Nephron progenitor cell (in vitro differentiated cells): ENCODE measurements at places on chromosomes 11 and 22.

GRCh38 chr11:1388763-1389102, 1.0 kb upstream of the BRSK2 start:
- H3K36me3 ChIP-seq = no peaks in the 10 kb centered on the region
- no peaks in the 10 kb centered on the region for H3K4me1 ChIP-seq
- H3K4me3 ChIP-seq = peak overlapping the region; percentile 65
- H3K27ac ChIP-seq = no peak overlapping the region
- H3K27me3 ChIP-seq = peaks cover 74% of the 10 kb centered on the region
- peak; percentile 39 for DNase-seq

DNA sequence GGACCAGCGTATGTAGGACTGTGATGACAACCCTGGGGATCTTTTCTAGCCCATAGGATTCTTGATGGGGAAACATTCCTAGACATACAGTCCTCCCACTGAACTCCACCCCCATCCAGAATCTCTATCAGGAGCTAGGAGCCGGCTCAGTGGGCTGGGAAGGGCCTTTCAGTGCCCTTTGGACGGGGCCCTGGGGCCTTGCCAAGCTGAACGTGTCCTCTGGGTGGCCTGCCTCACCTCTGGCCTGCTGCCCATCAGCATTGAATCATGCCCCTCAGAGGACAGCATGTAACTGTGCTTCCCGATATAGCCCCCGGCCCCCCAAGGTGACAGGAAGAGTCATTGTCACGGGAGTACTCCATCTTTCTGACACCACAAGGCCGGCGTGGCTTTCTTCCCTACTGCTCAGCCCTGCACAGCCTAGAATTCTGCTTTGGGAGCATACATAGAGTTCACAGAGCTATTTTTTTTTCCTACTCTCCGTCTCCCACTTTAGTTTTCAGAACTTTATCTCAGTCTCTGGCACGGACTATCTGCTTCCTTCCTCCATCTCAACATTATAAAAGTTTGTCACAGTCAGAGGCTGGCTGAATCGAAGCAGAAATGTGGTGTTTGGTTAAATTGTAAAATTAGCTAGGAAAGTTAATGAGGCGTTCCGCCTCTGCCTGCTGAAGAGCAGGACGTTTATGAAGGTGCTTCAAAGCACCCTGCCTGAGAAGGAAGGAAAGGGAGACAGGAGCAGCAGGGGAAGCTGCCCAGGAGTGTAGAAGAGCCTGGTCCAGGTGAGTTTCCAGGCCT, 111.9 kb downstream of the ZBTB16 start:
- DNase-seq = peak; percentile 70
- H3K27me3 ChIP-seq = peaks cover 6% of the 10 kb centered on the region
- peaks cover 95% of the 10 kb centered on the region for H3K4me1 ChIP-seq
- no peaks in the 10 kb centered on the region for H3K36me3 ChIP-seq
- peak overlapping the region; percentile 80 for H3K27ac ChIP-seq

DNA sequence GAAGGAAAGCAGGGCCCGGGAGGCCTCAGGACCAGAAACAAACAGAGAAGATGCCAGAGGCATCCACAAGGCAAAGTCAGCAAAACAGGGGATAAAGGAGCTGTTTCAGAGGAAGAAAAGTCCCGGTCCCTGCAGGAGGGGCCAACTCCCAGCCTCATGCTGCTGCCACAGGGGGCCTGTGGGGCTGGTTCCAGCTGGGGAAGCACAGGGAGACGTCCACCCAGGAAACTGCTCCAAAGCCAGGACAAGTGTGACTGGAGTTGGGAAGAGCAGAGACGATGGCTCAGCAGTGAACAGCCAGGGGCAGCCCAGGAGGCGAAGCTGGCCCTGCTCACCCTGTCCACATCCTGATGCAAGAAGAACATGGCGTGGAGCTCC, 454.4 kb downstream of the BRD1 start:
- peaks cover 14% of the 10 kb centered on the region for H3K4me1 ChIP-seq
- no peaks in the 10 kb centered on the region for H3K27me3 ChIP-seq
- H3K27ac ChIP-seq = no peak overlapping the region

DNA sequence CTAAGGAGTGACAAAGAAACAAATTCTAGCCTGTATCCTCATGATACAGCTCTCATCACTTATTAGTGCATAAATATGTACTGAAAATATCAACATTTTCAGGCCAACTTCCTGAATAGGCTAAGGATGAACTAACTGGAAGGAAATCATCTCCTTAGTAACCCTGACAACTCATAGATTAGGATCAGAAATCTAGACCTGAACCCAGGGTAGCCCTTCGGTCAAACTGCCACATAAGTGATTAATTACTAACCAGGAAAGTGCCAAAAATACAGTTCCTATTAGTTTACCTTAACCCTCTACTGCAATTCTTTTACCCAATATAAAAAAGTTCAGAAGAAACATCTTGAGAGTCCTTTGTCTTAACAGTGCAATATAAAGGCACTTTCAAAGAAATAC, 40.0 kb downstream of the AMBRA1 start:
- peaks cover 31% of the 10 kb centered on the region for H3K4me1 ChIP-seq
- no peak for DNase-seq
- H3K4me3 ChIP-seq = no peak overlapping the region

DNA sequence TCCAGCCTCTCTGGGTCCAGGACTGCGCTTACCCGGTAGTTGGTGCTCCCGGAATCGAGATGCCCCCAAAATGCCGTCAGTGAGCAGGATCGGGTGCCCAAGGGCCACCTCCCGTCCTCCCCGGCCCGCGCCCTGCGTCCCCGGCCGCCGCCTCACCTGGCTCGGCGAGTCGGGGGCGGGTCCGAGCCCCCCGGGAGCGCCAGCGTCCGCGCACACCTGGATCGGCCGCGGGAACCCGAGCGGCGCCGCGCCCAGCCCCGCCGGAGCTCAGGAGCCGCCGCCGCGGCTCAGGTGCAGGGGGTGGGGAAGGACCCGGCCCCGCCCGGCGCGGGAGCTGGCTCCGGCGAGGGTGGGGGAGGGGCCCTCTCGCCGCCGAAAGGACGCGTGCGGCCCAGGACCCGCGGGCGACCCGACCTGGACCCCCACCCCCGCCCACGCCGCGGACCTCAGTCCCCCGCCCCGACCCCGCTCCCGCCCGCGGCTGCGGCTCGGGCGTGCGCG, at the start of gene SHANK2:
TSS of gene SHANK2 (minus strand) at position 309 of the 501 bp plus-strand sequence. CDS start 105,251 bp downstream, outside the sequence.
- H3K27me3 ChIP-seq = peaks cover 89% of the 10 kb centered on the region
- H3K4me3 ChIP-seq = peak within 1 kb of the TSS; percentile 77
- peaks cover 26% of the 10 kb centered on the region for H3K4me1 ChIP-seq
- H3K36me3 ChIP-seq = no peaks in the 10 kb centered on the region
- H3K27ac ChIP-seq = no peak within 1 kb of the TSS
- peak; percentile 44 for DNase-seq

DNA sequence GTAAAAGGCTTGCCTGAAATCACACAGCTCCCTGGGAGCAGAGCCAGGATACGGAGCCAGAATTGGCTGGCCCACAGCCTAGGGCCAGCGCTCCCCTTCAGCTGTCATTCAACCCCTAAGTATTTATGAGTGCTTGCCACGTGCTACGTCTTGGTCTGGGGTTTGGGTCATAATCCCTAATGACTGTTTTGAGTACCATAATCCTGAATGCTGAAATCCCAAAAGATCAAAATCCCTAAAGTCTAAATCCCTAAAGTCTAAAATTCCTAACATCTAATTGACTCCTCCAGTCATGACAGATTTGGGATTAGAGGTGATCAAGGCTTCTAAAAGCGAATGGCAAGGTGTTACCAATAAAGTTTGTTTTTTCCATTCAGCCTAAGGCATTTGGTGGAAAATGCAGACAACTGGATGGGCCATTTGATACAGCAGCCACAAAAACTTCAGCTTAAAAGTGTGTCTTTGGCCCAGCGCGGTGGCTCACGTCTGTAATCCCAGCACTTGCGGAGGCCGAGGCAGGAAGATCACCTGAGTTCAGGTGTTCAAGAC, 59.8 kb upstream of the PRR5 start:
- peaks cover 20% of the 10 kb centered on the region for H3K27me3 ChIP-seq
- no peak overlapping the region for H3K4me3 ChIP-seq
- no peaks in the 10 kb centered on the region for H3K36me3 ChIP-seq
- no peak for DNase-seq

DNA sequence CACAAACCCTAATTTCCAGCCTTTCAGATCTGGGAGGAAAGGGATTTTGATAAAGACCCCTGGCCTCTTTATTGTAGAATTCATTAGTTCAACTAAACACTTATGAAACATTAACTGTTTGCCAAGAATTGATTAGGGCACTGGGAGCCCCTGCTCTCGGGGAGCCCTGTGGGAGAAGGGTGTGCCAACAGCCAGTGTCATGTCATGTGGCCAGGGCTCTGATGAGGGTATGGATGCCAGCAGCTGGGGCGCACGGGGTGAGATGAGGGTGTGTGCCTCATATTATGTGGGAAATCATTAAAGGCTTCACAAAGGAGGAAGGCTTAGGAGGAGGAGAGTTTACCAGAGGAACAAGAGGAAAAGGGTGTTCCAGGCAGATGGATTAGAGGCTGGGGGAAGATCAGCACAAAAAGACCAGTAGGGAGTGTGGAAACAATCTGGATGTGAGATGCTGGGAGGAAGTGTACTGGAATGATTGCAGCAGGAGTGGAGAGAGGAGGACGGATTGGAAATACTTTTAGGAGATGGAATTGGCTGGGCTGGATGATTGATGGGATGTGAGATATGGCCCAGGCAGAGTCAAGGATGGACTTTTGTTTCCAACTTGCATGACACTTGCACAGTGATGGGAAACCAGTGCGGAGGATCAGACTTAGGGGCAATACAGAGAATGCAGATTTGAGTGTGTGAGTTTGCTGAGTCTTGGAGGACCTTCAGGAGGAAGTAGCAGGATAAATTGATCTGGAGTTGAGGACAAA, 137.8 kb downstream of the CSNK2A3 start:
- peaks cover 27% of the 10 kb centered on the region for H3K4me1 ChIP-seq
- no peaks in the 10 kb centered on the region for H3K36me3 ChIP-seq
- no peak overlapping the region for H3K4me3 ChIP-seq
- DNase-seq = no peak

DNA sequence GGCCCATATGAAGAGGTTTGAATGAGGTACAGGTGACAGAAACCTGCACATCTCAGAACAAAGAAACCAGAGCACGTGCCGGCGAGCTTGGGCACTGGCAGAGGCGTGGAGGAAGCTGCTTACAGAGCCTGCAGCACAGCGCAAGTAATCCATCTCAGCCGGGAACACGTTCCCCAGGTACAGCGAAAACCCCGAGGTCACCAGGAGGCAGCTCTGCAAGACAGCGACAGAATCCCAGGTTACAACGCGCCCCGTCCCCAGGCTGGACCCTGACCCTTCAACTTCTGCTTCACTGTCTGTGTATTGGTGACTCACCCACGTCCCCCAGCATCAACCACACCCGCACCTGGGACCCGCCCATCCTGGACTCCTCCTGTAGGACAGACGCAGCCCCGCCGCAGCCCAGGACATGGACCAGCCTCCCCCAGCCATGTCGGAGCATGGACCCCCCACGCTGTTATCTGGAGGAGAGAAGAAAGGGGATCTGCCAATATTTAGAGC, 2.2 kb downstream of the MLC1 start:
- no peak for DNase-seq
- H3K27me3 ChIP-seq = peaks cover 12% of the 10 kb centered on the region
- peaks cover 45% of the 10 kb centered on the region for H3K4me1 ChIP-seq
- peak overlapping the region; percentile 32 for H3K4me3 ChIP-seq

- no peaks in the 10 kb centered on the region for H3K4me1 ChIP-seq
Observed at GRCh38 chr11:77435972-77436371, 37.9 kb downstream of the PAK1 start.
